Glutamatergic neuron (in vitro differentiated cells): ENCODE measurements at places on chromosomes 6 and 20.

DNA sequence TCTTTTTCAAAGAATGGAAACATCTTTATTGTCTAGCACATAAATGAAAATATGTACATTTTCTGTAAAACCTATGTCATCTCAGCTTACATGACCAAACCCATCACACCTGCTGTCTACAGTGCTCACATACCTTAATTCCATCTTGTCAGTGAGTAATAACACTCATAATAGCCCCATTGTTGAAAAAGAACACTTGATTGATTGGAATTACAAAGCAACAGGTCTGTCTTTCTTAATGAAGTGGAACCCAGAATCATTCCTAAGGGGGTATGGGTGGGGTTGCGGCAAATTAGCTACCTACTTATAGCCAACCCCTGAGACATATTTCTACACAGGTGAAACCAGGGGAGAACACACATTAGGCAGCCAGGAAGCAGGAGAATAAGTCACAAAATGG lies 20.2 kb downstream of the ADGRF4 start:
- no peak for DNase-seq

GRCh38 chr20:21235484-21236445 lies 67.4 kb upstream of the XRN2 start:
- peak; percentile 73 for DNase-seq

DNA sequence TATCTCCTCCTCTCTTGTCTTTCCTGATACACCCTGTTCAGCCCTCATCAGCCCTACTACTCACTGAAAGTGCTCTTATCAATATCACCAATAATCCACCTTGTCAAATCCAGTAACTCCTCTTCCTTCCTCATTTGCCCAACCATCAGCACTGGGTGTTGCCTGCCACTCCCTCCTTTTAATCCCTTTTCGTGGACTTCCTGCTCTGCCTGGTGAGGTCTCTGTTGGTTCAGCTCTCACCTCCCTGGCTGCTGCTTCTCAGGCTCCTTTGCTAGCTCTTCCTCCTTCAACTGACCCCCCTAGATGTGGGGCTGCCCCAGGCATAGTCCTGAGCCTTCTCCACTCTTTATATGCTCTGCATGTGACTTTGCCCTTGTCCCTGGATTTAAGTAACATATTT lies 92.5 kb downstream of the PREP start:
- no peak for DNase-seq

- DNase-seq: no peak
These were observed 245.9 kb upstream of the FOXQ1 start for GRCh38 chr6:1065986-1066385.

GRCh38 chr6:141728330-141728729 lies 404.4 kb upstream of the GJE1 start:
- no peak for DNase-seq

DNA sequence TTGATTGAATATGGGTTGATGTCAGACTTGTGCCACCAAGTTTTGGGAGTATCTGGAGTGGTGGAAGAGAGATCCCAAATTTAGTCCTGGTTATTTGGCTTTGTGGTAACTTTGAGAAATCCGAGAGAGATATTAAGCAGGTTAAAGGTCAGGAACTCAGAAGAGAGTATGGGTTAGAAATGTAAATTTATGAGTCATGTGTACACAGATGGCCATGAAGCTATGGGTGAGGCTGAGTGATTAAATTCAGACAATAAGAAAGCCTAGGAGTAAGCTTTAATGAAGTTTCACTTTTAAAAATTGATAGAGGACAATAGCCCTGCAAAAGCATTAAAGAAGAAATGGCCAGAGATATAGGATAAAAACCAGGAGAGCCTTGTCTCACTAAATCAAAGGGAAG lies 14.3 kb downstream of the RIMS1 start:
- no peak for DNase-seq

DNA sequence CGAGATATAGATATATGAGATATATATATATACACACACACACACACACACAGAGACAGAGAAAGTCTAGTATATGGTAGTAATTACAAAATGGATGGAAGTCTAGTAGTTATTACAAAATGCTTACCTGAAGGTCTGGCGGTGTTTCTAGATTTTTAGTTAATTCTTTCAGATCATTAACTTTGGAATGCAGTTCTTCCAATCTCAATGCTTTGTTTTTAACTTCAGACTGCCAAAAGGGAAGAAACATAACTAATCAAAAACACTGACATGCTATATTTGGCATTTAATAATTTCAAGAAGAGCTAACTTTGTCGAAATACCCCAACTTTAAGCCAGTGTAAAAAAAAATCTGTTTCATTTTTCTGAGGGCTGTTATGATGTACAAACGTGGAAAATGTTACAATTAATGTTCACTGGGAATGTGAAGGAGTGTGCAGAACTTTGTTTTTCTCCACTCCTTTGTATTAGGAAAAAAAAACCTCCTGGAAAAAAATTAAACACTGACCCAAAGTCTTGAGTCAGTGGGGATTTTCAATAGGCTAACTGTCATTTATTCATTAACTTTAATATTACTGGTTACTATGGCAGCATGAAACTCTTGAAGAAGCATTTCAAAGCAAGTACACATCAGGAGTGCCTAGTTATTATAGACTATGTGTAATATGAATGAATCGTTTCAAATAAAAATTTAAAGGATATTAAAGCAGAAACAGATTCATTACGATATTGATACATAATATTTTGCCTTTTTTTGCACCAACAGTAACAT lies 232.9 kb downstream of the SYNE1 start:
- DNase-seq: no peak

- DNase-seq: no peak
These were observed 51.2 kb downstream of the BMP6 start for GRCh38 chr6:7777074-7777473.

- no peak for DNase-seq
These were observed 262.8 kb upstream of the MAP3K7 start for GRCh38 chr6:90849686-90850085.

GRCh38 chr6:136230219-136230853 lies 19.8 kb downstream of the MTFR2 start:
- DNase-seq: no peak
